Psoas muscle (tissue), 8 donors: ENCODE measurements at places on chromosomes 2 and 18. TPM values are rescaled to one million over a fixed set of nuclear protein-coding genes. Genes with fewer than 3 reads are reported as not detected.

Gene DUSP2
- 3.1 TPM for polyA plus RNA-seq

- DNase-seq = no peak
Measured at GRCh38 chr2:128538396-128538795, 219.7 kb upstream of the HS6ST1 start.

- no peak for DNase-seq
Measured at GRCh38 chr2:12286347-12286746, 430.4 kb upstream of the TRIB2 start.

Gene NEU2
- not detected for polyA plus RNA-seq
